ENCODE measurements at places on chromosomes 16 and 17.

DNA sequence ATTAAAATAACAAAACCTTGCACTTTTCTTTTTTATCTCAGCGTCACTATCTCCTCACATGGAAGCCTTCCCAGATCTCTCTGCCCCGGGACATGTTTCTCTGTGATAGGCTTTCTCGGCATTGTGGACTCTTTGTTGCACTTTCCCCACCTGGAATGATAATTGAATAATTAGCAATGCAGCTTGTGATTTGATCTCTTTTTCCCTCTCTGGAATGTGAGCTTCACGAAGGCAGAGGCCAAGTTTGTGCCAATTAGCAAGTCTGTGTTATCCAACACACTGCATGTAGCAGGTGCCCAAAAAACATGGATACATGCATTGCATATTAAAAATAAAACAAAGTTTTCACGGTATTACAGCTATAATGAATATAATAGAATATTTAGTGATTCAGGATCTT, 431.2 kb downstream of the HAPSTR1 start:
- DNase-seq = no peak

DNA sequence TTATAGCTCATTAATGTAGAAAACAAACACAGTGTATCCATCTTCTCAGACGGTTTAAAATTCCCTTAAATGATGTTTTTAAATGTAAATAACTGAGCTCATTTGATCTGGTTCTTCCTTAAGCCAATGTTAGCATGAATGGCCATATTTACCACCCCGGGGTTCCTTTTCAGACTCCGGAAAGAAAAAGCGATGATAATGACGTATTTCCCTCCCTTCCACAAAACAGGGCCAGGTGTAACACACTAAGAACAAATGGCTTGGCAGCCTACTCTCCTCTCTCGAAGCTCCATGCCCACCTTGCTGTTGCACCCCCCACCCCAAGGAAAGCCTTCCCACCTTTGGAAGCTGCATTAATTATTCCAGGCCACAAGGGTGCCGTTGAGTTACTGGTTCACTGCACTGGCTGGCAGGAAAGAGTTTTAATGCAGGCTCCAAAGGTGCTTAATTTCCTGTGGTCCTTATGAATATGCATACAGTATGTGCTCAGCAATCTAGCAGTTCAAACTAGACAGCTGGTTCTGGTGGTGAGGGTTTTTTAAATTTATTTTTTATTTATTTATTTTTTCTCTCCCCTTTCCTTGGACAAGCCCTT, 378.9 kb downstream of the WWOX start:
- no peak for DNase-seq

DNA sequence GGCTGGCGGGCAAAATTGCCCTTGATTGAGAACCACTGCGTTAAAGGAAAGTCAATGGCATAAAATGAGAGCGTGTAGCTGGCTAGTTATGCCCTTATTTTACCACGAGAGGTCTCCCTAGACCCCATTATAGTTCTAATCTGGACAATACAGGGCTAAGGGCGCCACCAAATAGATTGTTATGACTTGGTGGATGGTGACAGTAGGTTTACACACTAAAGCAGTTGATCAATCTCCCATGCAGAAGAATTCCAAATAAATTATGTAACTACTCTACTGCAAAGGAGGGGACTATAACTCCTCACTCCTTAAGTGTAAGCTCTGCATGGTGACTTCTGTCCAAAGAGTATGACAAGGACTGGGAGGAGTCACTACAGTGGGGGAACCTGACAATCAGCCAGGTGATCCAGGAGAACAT, 20.4 kb upstream of the YPEL2 start:
- peak; percentile 69 for DNase-seq

DNA sequence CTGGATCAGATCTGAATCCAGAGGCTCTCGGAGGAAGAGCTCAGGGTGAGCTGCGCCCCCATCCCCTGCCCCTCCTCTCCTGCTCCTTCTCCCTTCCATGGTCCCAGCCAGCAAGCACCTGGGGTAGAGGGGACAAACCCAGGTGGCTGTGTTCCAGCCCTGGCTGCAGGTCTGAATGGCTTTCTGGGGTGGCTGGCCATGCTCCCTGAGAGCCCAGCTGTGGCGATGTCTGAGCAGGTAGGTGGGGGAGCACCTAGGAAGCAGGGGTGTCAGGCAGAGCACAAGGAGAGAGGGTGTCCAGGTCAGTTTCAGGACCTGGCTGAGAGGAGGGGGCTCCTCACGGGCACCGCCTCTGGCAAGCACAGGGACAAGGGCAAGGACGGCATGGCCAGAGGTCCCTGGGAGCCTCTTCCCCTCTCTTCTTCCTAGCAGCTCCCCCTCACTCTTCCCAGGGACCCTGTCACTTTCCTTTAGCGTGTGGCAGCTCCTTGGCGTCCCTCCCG, 310.0 kb downstream of the SEC14L1 start:
- DNase-seq = no peak

- DNase-seq = no peak
Measured at GRCh38 chr17:67248291-67248690, 3.3 kb upstream of the HELZ start.

DNA sequence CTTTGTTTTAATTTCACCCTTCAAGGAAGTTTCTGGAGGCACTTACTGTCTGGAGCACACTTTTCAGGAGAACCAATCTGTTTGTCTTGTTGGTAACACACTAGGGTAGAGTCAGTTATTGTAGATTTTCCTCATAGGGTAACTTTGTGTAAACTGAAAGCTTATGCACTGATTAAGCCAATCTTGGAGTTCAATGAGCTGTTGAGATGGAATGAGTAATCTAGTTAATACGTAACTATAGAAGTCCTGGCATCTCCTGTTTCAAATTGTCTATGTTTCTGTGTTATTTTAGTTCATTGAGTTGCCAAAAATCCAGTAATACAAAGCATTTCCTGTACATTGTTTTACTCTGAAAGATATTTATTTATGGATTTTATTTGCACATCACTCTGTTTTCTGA, 111.6 kb upstream of the HAS3 start:
- DNase-seq = no peak

DNA sequence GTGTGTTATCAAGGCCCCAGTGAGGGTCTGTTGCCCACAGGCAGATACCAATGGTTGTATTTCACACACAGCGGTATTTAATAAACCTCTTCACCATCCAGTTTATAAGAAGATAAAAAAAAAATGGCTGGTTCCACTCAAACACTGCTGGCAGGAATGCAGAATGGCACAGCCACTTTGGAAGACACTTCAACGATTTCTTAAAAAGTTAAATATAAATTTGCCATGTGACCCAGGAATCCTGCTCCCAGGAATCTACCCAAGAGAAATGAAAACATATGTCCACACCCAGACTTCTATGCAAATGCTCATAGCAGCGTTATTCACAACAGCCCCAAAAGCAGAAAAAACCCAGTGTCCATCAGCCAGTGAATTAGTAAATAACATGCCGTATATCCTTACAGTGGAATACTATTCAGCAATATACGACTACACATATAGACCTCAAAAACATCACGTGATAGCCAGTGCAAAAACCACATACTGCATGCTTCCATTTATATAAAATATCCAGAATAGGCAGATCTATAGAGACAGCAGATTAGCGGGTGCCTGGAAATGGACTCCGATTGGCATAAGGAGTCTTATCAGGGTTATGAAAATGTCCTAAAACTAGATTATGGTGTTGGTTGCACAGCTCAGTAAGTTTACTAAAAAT, 38.7 kb downstream of the XYLT1 start:
- DNase-seq = no peak

- DNase-seq = peak; percentile 85
Measured at GRCh38 chr17:55451203-55451641, 29.6 kb upstream of the MMD start.

DNA sequence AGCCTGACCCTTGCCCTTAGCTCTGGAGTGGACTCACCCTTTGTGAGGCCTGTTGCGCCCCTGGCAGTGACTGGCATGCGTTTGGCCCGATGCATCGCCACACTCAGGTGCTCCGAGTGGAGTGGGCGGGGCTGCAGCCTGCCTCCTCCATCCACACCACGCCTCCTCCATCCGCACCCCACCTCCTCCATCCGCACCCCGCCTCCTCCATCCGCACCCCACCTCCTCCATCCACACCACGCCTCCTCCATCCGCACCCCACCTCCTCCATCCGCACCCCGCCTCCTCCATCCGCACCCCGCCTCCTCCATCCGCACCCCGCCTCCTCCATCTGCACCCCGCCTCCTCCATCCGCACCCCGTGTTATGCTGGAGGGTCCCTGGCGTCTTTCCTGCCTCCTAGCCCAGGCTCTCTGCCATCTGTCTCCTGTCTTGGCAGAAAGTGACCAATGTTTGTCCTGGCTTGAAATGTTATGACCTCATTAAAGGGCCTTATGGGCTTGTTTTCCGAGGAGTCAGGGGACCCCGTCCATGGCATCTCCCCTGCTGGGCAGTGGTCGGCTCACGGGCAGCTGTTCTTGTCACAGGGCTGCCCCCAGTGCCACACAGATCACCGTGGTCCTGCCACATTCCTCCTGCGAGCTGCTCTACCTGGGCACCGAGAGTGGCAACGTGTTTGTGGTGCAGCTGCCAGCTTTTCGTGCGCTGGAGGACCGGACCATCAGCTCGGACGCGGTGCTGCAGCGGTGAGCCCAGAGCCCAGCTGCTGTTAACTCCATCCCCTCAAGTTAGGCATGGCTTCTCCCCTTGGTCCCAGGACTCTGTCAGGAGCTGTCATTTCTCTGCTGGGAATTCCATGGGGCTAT, 28.7 kb upstream of the MYO15B start:
- no peak for DNase-seq

GRCh38 chr17:79797492-79798298, 818 bp upstream of the CBX8 start:
- DNase-seq = no peak

DNA sequence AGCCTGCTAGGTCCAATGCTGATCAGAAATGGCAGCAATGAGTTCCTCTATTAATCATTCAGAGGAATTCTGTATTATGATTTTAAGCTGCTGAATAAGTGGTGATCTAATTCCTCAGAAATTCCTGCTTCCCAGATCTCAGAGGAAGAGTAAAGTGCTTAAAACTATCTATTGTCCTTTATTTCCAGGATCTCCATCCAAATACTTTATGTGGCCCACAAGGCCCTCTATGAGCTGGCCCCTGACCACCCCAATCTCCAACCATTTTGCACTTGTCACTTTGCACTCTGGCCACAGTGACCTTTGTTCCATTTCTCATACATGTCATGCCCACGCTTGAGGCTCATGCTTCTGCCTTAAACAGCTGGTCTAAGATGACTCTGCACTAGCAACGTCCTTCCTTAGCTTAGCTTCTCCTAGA, 93.7 kb downstream of the CA10 start:
- no peak for DNase-seq

DNA sequence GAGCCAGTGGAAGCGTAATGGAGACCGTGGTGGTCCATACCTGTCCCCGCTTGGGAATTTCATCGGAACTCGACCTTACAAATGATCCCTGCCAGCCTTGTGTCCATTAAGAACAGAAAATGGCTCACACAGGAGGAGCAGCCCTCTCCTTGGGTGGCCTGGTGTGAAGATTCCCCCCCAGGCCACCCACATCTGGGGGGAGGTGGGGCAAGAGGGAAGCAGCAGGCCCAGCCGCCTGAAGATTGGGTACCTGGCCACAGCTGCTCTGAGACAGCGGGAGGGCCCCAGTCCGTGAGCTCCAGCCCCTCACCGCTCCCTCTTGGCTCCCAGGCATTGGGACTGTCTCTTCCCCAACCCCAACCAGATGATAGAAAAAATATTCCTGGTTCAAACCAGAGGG, 277.8 kb upstream of the FOXF1 start:
- no peak for DNase-seq

DNA sequence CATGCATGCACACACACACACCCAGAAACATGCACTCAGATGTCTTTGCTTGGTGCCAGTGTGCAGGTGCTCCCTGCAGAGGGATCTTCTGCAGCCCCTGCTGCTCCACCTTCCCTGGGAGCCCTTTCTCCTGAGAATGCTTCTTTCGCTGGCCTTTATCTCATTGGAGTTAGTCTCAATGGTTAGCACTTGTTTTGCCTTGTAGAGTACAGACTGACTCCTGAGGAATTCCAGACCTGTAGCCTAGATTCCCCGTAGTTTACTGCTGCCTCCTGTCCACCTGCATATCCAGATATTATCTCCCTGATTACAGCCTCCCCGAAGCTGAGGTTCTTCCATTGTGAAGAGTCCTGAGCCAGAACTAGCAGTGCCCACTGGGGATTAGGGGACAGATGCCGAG, 3.1 kb upstream of the KRT12 start:
- no peak for DNase-seq

GRCh38 chr17:63647065-63647725, 25.0 kb downstream of the MAP3K3 start:
- no peak for DNase-seq

Measured in umbilical cord (tissue), 2 donors.